Liver (tissue), 10 donors: ENCODE measurements at places on chromosomes 3 and 15.
A peak's percentile ranks its signal among the peaks of the same experiment; 100 is the strongest.

DNA sequence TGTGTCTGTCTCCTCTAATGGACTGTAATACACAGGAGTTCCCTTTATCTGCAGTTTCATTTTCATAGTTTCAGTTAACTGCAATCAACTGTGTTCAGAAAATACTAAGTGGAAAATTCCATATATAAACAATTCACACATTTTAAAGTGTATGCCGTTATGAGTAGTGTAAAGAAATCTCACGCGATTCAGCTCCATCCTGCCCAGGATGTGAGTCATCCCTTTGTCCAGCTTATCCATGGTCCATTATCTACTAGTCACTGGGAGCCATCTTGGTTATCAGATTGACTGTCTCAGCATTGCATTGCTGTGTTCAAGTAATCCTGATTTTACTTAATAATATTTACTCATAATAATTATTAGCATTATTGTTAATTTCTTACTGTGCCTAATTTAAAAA, 14.5 kb downstream of the ZPLD1 start:
- DNase-seq = no peak

DNA sequence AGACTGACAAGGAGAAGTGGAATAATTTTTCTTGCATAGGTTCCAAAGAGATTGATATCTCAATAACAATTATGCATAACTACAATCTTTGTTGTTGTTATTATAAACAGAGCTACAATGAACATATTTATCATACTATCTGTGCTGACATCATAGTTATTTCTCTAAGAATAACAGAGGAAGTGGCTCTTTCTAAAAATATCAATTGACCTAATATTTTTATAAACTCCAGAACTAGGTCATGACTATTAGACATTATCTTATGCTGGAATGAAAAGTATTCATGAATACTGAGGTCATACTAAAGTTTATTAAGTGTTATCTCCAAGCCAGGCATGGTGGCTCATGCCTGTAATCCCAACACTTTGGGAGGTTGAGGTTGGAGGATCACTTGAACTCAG, 114.1 kb downstream of the DCLK3 start:
- DNase-seq = no peak

DNA sequence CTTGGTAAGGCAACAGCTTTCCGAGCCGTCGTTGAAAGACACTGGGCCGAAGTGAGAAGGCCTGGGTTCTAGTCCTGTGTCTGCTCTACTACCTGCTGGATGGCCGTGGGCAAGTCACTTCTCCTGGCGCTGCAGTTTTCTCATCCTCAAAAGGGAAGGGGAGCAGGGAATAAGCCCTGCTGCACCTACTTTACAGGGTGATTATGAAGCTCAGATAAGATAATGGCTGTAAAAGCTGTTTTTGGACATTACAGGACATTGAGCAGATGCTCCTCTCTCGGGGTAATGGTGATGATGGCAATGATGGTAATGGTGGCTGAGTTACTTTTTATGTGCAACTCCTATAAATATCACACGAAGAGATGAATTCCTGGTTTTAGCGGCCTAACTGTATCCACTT, 152.6 kb downstream of the FAM43A start:
- DNase-seq = no peak

- DNase-seq = no peak
Measured at GRCh38 chr15:59995568-59996297, 8.4 kb upstream of the FOXB1 start.

GRCh38 chr3:183265157-183265642, 12.1 kb downstream of the B3GNT5 start:
- no peak for DNase-seq

DNA sequence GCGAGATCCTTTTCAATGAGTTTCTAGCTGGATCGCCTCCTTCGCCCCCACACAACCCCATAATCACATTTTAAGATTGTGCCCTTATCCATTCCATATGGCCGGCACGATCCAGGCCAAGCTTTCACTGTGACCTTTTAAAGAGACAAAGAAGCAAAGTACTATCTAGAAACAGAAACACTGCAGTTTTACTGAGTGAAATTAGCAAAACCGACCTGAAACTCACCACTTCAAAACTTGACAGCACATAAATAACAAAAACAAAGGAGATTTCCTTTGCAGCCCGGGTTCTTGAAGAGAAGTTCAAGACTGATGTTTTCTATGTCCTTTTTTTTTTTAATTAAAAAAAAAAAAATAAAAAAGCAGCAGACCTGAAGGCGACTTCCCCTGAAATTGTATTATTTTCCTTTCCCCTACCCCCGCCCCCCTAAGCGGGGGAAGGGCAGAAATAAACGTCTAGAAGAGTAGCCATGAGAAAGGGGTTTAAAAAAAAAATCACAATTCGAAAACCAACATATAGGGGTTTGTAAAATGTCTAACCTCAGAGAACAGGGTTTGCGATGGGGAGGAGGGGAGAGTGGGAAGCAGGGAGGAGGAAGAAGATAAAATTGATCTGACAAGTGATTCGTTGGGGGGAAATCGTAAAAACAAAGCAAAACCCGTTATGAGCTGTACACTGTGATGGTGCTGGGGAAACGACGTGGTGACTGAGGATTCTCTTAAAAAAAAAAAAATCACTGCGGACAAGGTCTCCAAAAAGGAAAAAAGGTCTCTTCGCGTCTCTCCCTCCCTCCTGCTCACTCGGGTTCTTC, 1.5 kb downstream of the SATB1 start:
- DNase-seq = peak; percentile 55

- no peak for DNase-seq
Measured at GRCh38 chr3:126616931-126617330, 38.0 kb downstream of the TXNRD3 start.

- DNase-seq = no peak
Measured at GRCh38 chr15:73852507-73852906, 20.9 kb upstream of the TBC1D21 start.

DNA sequence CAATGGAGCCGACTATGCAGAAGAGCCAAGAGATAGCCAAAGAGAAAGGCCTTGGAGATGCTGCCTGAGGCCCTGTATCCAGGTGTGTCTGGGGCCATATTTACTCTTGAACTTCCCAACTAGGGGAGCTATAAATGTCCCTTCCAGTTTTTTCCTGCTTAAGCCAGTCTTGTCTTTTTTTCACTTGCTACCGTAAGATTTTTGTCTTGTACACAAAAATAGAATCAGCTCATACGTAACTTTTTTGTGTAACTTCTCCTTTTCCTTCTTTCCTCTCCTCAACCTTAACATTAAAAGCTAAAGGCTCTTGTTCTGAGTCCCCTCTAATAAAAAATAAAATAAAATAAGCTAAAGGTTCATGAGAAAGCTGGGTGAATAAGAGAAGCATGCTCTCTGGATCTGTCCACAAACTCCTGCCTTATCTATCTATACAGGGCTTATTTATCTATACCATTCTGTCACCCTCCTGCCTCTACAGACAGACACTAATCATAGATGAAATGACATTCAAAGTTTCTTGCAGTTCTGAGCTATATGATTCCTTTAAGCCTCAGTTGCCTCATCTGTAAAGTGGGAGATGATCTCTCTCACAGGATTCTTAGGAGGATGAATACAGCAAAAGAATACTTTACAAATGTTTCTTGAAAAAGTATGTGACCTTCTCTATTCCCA, 4.6 kb downstream of the SUMF1 start:
- no peak for DNase-seq

- no peak for DNase-seq
Measured at GRCh38 chr3:53196575-53197407, 35.8 kb downstream of the PRKCD start.

GRCh38 chr3:175489406-175489805, 630.3 kb downstream of the NAALADL2 start:
- DNase-seq = no peak

DNA sequence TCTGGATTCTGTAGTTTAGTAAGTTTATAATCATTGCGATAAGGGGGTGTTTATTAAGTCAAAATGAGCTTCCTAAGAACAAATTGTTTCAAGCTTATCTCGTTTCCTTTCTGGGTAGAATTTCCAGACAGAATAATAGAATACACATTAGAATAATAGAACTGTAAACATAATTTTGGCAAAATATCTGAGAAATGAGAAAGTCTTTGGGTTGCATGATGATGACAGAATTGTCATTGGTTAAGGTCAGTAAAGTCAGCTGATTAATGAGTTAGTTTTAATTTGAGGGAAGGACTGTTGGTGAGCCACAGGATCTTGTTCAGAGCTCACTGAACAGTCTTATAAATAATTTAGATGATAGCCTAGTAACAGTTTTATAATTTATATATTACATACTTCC, 10.2 kb downstream of the EIF2A start:
- DNase-seq = no peak

DNA sequence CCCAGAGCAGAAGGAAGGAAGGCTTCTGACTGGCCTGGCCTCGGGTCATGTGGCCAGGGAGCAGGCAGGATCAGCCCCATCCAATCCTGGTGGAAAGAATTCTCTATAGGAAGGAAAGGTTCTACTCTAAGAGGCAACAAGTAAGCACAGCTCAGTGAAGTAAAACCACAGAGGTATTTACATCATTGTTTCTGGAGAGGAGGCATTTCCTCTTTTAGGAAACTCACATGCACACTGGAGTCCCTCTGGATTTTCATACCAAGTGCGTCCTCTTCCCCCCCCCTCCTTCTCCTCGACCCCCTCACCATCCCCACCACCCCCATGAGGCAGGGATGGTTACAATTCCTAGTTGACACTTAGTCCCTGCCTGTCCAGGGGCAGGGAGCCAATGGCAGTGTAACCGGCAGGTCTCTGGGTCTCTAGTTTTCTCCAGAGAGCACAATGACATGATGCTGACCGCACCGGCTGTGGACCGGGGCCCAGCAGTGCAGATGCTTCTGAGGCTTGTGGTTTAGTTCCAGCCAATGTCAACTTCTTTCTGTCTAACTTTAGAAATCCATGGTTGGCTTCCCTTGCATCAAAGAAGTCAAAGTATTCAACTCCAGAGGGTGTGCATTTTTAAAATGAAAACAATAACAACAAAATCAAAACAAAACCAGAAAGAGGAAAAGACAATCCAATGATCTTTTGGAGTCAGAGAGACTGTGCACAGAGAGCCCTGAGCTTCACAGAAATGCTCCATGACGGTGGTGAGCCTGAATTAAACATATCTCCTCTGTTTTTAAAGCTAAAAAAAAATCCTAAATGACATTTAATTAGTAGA, 230.3 kb upstream of the TLE3 start:
- DNase-seq = no peak

GRCh38 chr3:54756330-54756731, 171.5 kb downstream of the LRTM1 start:
- DNase-seq = no peak

GRCh38 chr3:5423076-5423475, 235.6 kb downstream of the EDEM1 start:
- DNase-seq = no peak

GRCh38 chr15:69719527-69720240, 267.1 kb downstream of the RPLP1 start:
- no peak for DNase-seq

DNA sequence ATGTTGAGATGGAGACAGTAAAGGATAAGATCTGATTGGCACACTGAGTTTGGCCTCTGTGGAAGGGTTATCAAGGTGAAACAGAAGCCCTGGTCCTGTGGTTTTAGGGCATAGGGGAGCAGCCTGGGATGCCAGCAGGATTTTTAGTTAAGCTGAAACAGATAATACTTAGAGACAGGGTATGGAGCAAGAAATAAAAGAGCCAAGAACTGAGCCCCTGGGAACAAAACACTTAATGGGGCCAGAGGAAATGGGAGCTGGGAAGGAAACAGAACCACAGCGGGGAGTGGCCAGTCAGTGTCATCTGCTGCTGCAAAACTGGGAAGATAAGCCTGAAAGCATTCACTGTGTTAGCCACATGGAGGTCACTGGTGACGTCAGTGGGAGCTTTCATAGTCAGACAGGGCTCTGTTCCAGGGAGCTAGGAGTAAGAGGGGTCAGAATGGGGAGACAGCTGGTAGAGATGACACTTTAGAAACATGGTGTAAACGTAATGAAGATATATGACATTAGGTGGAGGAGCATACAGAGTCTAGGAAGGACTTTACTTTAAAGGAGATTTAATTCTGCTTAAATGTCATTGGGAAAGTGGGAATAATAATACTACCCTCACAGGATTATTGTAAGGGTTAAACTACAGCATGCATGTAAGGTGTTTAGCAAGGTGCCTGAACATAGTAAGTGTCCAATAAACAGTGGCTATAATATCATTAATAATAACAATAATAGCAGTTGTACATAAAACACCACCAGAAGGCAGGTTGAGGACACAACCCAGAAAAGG, 172.7 kb upstream of the CTNNB1 start:
- DNase-seq = no peak

DNA sequence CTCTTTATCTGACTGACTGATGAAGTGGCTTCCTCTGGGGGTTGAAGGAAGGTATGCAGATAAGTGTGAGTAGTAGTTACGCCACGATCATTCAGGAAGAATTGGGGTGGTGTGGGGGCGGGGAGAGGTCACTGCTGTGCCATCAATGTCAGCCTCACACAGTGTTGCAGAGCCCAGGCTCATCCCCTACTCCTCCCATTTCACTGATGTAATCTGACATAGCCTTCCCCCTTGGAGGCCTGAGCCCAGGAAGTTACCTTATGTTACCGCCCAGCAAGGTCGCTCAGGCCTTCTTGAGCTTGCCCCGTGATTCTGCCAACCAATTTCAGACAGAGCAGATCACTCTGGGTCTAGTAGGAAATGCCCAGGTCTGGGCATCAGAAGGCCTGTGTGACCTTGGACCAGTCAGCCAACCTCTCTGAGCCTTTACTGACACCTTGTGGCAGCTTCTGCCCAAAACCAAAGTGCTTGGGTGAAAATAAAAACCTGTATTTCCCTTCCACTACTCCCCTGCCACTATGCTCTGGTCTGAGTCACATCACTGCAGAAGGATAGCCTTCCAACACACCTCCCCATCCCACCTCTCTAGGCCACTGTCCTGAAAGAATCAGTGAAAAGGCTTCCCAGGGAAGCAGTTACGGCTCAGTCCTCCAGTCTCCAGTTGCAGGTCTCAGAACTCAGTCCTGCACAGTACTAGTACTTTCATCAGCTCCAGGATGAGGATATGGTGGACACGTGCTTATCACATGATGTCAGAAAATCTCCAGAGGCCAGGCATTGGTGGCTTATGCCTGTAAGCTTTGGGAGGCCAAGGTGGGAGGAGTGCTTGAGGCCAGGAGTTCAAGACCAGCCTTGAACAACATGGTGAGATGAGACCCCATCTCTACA, 28.1 kb upstream of the INSYN1 start:
- no peak for DNase-seq

GRCh38 chr3:100335434-100335833, 877 bp downstream of the NIT2 start:
- no peak for DNase-seq

DNA sequence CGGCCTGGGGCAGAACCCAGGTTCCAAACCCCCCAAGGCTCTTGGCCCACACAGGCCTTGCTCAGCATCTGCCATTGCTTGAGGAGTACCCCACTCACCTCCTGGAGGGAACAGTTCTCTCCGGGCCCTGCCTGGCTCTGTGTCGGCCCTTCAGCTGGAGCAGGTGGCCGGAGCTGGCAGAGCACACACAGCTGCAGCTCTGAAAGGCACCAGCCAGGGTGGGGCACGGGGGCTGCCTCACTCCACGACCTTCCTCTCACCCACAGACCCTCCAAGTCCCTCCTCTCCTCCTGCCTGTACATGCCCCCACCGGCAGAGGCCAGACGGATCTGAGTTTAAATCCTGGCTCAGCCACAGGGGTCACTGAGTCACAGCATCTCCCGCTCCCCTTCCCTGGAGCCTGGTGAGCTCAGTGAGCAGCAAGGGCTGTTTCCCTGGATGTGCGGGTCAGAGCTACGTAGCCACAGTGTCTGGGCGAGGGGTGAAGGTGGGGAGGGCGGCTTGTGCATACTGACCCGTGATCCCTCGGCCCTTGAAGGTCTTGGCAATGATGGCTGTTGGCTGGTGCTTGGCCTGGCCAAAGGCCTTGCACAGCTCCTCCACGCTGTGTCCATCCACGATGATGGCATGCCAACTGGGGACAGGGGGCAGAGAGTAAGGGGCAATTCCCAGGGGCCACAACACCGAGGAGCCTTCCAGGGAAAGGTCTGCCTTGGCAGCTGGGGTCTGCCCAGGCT, 23.0 kb downstream of the TKT start:
- DNase-seq = no peak
